ENCODE measurements at places on chromosomes 5 and 9. TPM values are rescaled to one million over a fixed set of nuclear protein-coding genes. Genes with fewer than 3 reads are reported as not detected.

The SPATA31A3 gene
- total RNA-seq = not detected

The FOXD4L6 gene
- not detected for total RNA-seq

DNA sequence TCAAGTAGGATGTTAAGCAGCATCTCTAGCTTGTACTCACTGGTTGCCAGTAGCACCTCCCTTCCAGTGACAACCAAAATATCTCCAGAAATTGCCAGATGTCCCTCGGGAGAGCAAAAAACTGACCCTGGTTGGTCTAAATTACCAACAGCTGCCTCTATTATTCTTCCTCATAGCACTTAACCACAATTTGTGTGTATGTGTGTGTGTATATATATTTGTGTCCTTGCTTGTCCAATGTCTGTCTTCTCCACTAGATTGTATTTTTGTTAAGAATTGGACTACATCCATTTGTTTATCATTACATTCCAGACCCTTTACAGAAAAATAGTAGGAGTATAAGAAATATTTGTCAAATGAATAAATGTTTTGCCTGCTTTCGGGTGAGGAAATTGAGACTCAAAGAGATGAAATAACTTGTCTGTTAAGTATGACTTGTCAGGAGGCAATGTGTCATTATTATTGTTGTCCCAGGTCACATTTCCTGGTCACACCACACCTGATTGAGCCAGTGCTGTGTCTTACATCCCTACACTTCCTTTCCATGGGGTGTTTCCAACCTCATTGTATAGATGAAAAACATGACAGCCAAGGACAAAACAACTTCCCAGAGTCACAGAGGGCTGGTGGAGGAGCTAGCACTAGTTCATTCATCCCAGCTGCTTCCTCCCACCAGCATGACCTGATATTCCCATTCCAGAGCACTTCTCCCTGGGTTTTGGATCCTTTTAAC is 11.4 kb upstream of the GRPEL2 start:
- H3K36me3 ChIP-seq = no peaks in the 10 kb centered on the region
- H3K27ac ChIP-seq = no peak overlapping the region
- no peaks in the 10 kb centered on the region for H3K27me3 ChIP-seq
- no peak overlapping the region for H3K4me3 ChIP-seq
- DNase-seq = no peak

GRCh38 chr5:95846554-95847260 is 24.2 kb upstream of the GLRX start:
- H3K36me3 ChIP-seq = no peaks in the 10 kb centered on the region
- no peaks in the 10 kb centered on the region for H3K27me3 ChIP-seq
- H3K27ac ChIP-seq = no peak overlapping the region
- H3K4me1 ChIP-seq = peaks cover 11% of the 10 kb centered on the region
- no peak overlapping the region for H3K4me3 ChIP-seq

DNA sequence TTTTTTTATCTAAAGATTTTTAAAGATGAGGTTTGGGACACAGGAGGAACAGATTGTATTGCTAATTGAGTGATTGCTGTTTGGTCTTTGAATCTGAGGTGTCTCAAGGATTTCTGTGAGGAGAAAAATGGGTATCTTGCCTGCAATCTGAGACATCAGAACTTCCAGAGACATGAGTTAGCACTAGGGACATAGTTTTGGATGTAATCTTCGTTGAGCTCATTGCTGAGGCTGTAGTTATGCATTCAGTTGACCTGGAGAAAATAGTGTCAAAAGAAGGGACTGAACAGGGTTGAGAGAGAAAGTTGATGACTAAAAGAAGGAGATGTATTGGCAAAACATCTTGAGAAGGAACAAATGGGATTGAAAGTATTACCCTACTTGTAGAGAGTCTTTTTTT is 24.6 kb downstream of the C9orf85 start:
- DNase-seq = no peak
- no peak overlapping the region for H3K4me3 ChIP-seq
- H3K27ac ChIP-seq = peak overlapping the region; percentile 3
- H3K36me3 ChIP-seq = peaks cover 4% of the 10 kb centered on the region
- peaks cover 24% of the 10 kb centered on the region for H3K4me1 ChIP-seq
- H3K27me3 ChIP-seq = no peaks in the 10 kb centered on the region

- H3K27ac ChIP-seq = peak overlapping the region; percentile 96
- no peaks in the 10 kb centered on the region for H3K27me3 ChIP-seq
- no peak for DNase-seq
These were observed 8.7 kb downstream of the STK10 start for GRCh38 chr5:172178991-172179989.

DNA sequence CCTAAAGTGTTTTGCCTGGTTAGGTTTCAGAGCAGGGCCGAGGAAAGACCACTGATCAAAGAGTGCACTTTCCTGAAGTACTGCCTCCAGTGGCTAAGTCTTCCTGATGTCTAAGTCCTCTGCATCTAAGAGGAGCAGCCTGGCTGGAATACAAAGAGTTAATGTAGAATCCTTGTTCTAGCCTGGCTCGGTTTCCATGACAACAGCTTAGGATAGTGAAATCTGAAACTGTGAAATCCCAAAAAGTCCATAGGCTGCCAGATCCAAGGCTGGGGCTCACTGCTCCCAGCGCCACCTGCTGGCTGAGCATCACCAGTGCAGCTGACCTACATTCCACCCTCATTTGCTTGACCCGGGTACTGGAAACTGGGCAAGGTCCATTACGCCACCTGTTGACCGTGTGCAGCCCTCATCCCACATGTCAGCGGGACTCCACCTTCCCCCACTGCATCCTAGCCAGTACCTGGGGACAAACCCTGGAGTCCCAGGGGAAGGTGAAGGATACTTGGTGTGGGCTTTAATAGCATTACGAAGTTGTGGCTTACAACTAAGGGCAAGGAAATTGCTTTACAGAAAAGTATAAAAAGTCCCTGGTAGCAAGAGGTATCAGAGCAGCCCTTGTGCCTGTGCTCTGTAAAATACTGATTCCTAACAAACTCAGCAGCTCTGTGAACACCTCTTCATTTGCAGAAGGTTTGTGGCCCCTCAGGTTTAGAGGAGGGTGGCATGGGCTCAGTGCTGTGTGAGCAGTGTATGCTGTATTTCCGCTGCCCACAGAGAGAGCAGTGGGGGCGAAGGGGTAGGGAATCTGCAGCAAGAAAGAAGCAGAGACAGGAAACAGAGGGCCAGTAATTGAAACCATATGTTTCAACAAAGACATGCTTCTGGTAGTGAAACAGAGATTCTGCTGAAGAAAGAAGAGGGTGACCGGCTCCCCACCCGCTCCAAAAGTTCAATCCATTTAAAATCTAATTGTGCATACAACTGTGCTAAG is 36.0 kb downstream of the PCDHGC5 start:
- H3K27ac ChIP-seq = no peak overlapping the region
- DNase-seq = peak; percentile 50
- peaks cover 26% of the 10 kb centered on the region for H3K4me1 ChIP-seq

GRCh38 chr5:18370531-18370930 is 736.3 kb downstream of the TAF11L14 start:
- no peak overlapping the region for H3K27ac ChIP-seq
- H3K36me3 ChIP-seq = no peaks in the 10 kb centered on the region
- H3K4me3 ChIP-seq = no peak overlapping the region
- no peak for DNase-seq
- no peaks in the 10 kb centered on the region for H3K4me1 ChIP-seq
- H3K27me3 ChIP-seq = no peaks in the 10 kb centered on the region

DNA sequence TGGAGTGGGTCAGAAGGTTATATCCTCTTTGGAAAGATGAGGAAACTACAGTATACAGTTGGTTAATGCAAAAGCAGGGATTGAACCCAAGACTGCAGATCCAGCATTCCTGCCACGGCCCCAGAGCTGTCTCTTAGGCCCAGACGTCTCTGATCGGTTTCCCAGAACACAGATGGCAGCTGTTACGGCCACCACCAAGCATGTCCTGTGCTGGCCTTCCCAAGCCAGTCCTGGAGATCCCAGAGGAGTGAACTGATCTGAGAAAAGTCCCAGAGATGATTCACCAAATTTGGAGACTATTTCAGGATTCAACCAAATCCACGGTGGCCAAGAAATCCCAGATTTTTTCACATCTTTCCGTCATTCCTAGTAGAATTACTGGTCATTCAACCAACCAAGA is 20.1 kb downstream of the TNIP1 start:
- peak overlapping the region; percentile 96 for H3K27ac ChIP-seq
- peak overlapping the region; percentile 64 for H3K4me3 ChIP-seq
- no peak for DNase-seq
- H3K36me3 ChIP-seq = peaks cover 98% of the 10 kb centered on the region
- peaks cover 94% of the 10 kb centered on the region for H3K4me1 ChIP-seq

- no peaks in the 10 kb centered on the region for H3K27me3 ChIP-seq
- H3K4me1 ChIP-seq = no peaks in the 10 kb centered on the region
- H3K27ac ChIP-seq = no peak overlapping the region
These were observed 119.8 kb upstream of the CDH9 start for GRCh38 chr5:27158171-27158570.

All from activated B cell treated with CpG ODN at 0.5 μM for 24 hours (primary cell).